Activated naive CD8-positive, alpha-beta T cell treated with anti-CD3 and anti-CD28 coated beads for 36 hours (primary cell): ENCODE measurements at places on chromosomes 1 and 21.
A peak's percentile ranks its signal among the peaks of the same experiment; 100 is the strongest.

GRCh38 chr21:36113647-36114428, 21.0 kb upstream of the CBR3 start:
- no peak for DNase-seq

GRCh38 chr1:162916821-162917613, 56.0 kb upstream of the CCDC190 start:
- no peak for DNase-seq

- DNase-seq = no peak
These were observed 43.8 kb upstream of the MACF1 start for GRCh38 chr1:39160703-39161102.

DNA sequence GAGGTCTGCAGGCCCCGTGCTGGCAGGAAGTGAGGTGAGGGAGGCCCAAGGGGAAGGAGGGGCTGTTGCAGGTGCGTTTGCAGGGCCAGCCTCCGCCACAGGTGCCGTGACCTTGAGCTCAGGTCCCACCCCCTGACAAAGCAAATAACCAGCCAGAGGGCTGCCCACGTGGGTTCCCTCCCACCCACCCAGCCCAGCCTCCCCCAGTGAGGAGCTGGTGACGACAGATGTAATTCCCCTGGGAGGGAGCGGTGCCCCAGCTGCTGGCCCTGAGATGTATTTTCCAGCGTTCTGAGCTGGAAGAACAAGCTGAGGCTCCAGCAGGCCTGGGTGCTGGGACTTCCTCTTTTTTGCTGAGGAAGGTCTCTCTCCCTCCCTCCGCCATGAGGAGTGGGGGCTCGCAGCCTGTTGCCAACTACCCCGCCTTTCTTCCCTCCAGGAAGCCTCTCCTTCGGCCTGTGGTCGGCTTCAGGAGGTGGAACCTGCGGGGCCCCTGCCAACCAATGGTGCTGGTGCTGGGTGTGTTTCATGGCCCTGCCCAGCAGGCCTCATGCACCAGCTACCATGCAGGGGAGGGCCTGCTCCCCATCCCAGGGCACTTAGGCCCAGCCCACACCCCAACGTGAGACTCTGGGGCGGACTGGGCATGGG, 153.2 kb downstream of the PRDM16 start:
- DNase-seq = no peak

GRCh38 chr21:27534206-27534605, 567.3 kb upstream of the ADAMTS5 start:
- no peak for DNase-seq

DNA sequence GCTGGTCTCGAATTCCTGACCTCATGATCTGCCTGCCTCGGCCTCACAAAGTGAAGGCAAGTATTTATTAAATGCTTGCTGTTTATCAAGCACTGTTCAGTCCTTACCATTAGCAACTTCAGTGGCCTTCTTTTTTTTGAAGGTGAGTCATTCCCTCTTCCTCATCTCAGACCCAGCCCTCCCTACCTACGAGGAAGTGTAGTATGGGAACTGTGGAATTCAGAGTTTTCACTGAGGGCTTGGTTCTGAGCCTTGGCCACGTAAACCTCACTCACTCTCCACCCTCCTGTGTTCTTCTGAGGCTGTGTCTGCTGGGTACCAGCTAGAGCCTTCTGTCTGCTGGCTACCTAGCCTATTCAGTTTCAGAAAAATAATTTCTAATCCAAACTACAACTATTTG, 218.3 kb upstream of the SGIP1 start:
- no peak for DNase-seq

- DNase-seq = no peak
These were observed 225.7 kb downstream of the TOMM20 start for GRCh38 chr1:234902774-234903547.

GRCh38 chr1:222140206-222140605, 398.3 kb upstream of the DUSP10 start:
- no peak for DNase-seq

- no peak for DNase-seq
These were observed 151.7 kb upstream of the ZNF648 start for GRCh38 chr1:182213163-182213562.

- DNase-seq = no peak
These were observed 15.2 kb upstream of the LGALS8 start for GRCh38 chr1:236508593-236509027.

GRCh38 chr1:41380195-41380594, 19.0 kb downstream of the FOXO6 start:
- DNase-seq = no peak

GRCh38 chr21:31786164-31786920, 54.4 kb upstream of the SCAF4 start:
- no peak for DNase-seq

DNA sequence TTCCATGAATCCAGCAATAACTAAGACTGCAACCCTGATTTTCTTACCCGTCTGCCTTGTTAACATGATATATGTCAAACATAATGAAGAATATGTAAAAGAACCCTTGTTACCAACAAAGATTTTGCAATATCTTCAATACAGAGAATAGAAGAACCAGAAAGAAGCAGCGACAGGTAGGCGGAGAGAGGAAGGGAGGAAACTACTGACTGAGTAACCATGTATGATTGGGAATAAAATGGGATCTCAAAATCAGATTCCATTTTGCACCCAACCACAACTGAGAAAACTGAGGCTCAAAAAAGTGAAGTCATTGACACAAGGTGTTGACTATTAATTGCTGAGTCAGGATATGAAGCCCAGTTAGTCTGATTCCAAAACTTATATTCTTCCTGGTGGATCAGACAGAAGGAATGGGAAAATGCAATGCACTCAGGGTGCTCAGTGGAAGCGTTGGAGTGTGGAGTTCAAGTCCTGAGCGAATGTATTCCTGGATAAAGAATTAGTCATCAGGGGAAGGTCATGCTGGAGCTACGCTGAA, 293.3 kb upstream of the GREM2 start:
- no peak for DNase-seq

- DNase-seq = no peak
These were observed 108.8 kb downstream of the ITSN1 start for GRCh38 chr21:33751120-33751519.

GRCh38 chr1:220450927-220451326, 77.0 kb upstream of the MARK1 start:
- no peak for DNase-seq

DNA sequence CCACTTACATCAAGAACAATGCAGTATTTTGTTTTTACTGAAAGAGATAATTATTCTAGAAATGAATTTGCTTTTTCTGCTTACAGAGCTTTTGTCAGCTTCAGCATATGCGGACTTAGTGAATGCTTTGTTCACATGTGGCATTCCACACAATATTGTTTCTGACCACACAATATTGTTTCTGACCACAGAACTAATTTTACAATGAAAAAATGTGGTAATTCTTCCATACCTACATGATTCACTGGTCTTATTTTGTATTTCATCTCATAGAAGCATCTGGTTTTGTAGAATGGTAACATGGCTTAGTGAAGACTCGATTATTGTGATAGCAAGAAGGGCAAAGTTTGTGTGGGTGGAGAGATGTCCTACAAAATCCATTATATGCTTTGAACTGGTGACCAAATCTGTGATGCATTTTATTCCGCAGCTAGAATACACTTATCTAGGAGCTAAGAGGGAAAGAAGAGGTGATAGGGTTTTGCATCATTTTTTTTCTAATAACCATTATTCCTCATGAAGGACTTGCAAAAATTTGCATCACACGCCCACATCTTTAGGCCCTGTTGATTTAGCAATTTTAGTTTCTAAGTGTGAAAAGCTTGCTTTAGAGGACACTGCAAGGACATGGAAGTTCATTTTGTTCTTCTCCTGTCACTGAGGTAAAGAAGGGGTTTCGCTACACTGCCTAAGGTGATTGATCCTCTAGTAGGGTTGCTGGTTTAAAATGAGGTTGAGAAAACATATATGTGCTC, 75.3 kb downstream of the HLX start:
- no peak for DNase-seq

- DNase-seq = no peak
These were observed 73.9 kb downstream of the MORN1 start for GRCh38 chr1:2317230-2318065.

GRCh38 chr1:100359139-100359538, 6.8 kb downstream of the CDC14A start:
- DNase-seq = no peak

GRCh38 chr1:110243146-110243545, 33.0 kb downstream of the KCNC4 start:
- no peak for DNase-seq

DNA sequence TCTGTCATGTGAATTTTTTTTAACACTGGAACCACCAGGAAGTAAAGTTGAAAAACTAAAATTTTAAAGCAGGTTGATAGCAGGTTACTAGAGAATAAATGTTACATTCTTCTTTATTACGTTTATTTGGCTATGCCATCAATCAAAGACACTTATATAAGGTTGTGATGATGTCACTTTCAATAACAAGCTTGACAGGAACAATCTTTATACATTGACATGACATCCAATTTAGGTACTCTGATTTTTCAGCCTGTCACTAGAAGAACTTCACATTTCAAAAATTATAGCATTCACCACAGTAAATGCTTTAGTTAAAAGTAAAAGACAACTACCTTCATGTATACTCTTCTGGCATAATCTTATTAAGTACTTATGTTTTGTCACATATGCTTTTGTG, 696.8 kb upstream of the NCAM2 start:
- no peak for DNase-seq

GRCh38 chr1:67459068-67459467, 28.9 kb upstream of the SERBP1 start:
- no peak for DNase-seq

DNA sequence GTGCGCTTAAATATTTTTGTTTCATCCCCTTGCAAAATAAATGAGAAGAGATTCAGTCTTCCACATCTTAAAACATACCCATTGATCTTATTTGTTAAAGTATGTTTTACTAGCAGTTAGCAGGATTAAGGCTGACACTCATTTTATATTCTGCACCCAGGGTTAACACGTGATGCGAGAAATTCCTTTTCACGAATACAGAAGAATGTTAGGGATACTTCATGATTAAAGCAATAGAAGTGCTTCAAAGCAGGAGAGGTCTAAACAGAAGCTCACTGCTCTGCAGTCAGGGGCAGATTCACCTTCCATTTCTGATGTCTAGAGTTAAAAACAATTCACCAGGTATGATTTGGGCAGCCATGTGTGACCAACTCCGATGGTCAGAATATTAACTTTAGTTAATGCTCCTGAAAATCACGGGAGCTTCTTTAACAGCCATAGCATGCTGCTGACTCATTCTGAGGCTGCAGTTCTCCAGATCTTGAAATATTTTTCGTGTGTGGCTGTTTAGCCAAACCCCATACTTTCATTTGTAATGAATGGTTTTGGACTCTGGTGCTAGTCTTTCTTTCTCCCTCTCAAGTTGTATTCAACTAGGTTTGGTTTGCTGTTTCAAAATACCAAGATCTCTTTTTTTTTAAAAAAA, 19.7 kb downstream of the BCAR3 start:
- no peak for DNase-seq

DNA sequence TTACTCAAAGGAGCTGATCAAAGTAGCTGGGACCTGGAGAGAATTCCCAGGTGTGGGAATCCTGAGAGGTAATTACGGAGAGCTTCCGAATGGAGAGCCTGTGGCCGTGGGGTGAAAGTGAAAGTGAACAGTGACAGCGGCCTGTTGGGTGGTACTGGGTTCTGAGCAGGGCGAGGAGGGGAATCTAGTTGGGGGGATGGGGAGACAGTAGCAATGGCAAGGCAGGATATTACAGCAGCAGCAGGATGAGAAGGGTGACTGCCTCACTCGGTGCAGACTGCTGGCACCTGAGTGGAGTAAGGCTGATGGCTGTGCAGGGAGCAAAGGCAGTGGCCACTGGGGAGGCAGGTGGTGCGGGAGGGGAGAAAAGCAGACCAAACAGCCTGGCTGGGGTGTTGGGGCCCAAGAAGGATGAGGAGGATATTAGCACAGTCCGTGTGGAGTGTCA, 70.3 kb upstream of the PRDX6 start:
- DNase-seq = peak; percentile 29

- no peak for DNase-seq
These were observed 105.6 kb downstream of the NTPCR start for GRCh38 chr1:233055879-233056641.

DNA sequence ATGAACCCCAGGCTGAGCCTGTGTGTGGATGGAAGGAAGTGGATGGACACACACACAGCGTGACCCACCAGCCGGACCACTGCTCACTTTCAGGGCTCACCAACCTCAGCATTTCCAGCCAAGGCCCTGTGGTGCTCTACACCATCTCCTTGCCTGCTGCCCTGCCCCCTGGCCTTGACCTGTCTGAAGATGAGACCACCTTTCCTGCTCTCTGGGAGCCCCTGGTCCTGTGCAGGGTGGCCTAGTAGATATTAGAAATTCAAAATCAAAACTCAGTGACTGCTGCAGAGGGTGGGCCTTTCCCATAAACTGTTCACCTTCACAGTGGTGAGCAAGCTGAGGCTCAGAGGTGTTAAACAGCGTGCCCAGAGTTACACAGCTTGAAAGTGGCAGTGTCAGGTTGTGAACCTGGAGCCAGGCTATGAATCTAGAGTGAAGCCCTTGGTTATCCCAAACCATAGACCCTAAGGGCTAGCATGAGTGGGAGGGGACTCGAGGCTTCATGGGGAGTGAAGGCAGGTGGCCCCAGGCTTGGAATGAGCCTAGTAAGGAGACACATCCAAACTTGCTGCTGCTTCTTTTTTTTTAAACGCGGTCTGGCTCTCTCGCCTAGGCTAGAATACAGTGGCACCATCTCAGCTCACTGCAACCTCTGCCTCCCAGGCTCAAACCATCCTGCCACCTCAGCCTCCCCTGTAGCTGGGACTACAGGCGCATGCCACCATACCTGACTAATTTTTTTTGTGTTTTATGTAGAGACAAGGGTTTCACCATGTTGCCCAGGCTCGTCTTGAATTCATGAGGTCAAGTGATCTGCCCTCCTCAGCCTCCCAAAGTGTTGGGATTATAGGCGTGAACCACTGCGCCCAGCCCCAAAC, 41.5 kb downstream of the MAN1C1 start:
- DNase-seq = no peak

GRCh38 chr1:6168947-6169586, 11.1 kb downstream of the CHD5 start:
- DNase-seq = no peak

DNA sequence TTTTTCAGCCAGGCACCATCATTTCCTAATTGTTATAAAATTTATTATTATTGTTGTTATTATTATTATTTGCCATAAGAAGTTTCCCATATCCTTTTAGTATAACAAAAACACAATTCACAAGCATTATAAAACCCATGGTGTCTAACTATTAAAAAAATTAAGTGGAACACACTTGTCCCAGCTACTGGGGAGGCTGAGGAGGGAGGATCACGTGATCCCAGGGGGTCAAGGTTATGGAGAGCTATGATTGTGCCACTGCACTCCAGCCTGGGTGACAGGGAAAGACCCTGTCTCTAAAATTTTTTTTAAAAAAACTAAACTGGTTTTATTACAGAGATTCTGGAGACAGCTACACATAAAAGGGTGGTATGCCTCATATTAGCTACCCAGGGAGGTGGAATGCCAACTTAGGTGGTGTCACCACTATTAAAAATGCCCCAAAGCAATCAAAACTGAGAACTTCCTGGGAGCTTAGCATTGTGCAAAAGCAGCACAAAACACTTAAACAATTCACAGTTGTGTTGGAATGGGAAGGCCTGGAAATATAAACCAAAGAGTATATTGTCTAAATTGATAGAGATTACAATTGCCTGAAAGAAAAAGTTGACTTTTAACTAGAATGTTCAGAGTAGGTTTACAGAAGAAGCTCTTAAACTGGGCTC, 8.7 kb upstream of the RGS4 start:
- no peak for DNase-seq

GRCh38 chr1:84283381-84283780, 18.1 kb upstream of the SAMD13 start:
- DNase-seq = no peak
